ENCODE measurements at places on chromosomes 6 and 20.

- no peak for DNase-seq
Measured at GRCh38 chr6:3045369-3045768, 22.9 kb upstream of the RIPK1 start.

DNA sequence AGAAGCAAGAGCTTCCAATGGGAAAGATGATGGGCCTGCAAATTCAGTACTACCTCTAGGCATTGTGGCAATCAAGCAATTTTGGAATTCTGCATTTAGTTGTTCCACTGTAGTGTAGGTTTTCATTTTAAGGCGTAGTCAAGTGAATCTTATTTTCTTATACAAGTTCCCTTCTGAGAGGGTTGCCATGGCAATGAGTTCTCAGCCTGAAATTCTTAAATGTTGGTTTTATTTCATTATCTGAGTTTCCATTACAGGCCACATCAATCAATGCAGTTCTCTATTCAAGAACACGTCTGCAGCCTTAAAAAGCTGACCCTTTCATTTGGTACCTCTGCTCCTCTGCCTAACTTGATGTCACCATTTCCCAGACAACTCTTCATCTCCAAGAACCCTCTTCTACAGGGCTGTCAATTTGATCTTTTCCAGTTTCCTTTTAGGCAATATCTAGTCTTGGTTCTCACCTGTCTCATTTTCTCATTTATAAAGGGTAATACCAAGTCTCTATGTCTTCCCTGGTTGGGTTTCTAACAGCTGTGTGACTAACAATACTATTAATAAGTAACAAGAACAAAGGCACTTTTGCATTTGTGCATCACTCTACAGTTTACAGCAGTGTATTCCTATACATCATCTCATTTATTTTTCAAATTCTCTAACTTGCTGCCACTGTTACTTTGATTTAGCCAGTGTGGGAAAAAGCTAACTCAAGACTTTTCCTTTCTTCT lies 898.2 kb upstream of the FLRT3 start:
- no peak for DNase-seq

GRCh38 chr6:111087871-111088667 lies 766 bp downstream of the SLC16A10 start:
- no peak for DNase-seq

GRCh38 chr6:71460933-71461332 lies 172.3 kb downstream of the OGFRL1 start:
- DNase-seq, result no peak

DNA sequence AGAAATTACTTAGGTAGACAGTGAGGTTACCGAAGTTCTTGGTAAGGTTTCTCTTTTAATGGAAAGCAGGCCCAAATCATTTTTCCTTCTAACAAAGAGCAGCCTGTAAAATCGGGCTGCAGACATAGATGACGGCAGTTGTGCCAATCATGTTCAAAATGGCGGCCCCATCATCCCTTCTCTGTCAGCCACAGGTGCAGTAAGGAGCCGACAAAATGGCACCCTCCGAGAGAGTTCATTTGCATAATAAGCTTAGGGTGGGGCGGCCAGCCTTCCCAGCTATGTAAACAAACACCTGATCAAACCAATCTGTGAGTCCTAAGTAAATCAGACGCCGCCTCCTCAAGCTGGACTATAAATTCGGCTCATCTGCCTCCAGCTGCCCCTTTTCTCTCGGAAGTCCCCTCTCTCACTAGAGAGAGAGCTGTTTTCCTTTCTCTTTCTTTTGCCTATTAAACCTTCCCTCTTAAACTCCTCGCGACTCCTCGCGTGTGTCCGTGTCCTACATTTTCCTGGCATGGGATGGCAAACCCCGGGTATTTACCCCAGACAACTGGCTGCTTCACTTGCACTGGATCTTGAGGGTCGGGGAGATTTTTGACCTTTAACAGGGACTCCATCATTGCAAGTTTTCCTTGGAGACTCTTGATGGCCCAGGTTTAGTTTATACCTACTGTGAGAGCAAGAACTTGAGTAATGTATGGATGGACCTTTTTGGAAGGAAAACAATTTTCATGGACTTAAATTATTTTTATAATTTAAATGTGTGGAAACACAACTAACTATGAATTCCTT lies 8.9 kb upstream of the DDR1 start:
- no peak for DNase-seq

- no peak for DNase-seq
Measured at GRCh38 chr20:37837924-37838323, 65.0 kb upstream of the VSTM2L start.

GRCh38 chr6:163756079-163756478 lies 341.6 kb downstream of the QKI start:
- no peak for DNase-seq

- DNase-seq, result no peak
Measured at GRCh38 chr6:104159045-104159618, 700.6 kb downstream of the HACE1 start.

GRCh38 chr6:169959136-169960002 lies 207.9 kb downstream of the ERMARD start:
- DNase-seq, result no peak

DNA sequence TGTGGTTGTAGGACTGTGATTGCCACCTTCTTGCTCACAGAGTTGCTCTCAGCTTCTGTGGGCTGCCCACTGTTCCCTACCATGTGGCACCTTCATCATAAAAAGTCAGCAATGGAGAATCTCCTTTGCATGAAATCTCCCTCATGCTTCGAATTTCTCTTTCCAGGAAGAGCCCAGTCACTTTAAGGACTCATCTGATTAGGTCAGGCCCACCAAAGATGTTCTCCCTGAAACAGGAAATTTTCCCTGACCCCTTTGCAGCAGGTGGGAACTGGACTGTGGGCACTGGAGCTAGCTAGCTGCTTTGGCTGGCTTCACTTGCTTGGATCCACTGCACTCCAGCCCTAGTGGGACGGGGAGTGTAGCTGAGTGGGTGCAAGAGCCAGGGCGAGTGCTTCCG lies 47.7 kb upstream of the FAM184A start:
- DNase-seq, result no peak

DNA sequence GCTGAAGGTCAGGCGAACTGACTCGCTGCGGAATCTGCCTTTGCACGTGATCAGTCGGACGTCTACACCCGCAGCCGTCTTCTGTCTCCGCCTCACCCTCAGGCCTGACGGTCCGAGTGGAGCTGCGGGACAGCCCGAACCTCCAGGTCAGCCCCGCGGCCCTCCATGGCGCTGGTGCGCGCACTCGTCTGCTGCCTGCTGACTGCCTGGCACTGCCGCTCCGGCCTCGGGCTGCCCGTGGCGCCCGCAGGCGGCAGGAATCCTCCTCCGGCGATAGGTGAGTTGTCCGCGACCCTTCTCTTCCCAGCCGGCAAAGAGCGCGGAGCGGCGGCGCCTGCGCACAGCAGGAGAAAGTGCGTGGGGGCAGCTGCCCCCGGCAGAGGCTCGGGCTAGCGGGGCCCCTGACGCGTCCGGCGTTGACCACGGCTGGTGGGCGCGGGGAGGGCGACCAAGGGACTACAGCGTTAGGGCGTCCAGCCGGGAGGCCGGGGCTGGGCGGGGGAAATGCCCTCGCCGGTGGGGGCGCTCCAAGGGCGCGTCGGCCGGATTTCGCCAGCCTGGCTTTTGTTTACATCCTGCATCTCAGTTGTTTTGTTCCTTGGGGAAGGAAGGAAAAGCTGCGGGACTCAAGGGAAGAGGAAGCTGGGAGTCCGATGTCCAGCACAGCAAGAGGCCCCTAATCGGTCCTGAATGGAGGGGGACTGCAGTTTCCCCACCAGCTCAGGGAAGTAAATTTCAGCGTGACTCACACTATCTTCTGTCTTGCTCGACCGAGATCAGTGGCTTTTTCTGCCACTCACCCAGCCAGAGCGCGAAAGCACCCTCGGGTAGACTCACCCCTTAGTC lies at the start of gene SMPDL3A:
TSS of gene SMPDL3A (plus strand) at position 77 of the 846 bp plus-strand sequence. CDS start at position 166, 89 bp downstream.
- DNase-seq, result no peak

GRCh38 chr6:145028144-145028818 lies 707.0 kb downstream of the EPM2A start:
- no peak for DNase-seq

- DNase-seq, result no peak
Measured at GRCh38 chr6:91480402-91480801, 893.5 kb upstream of the MAP3K7 start.
